ENCODE measurements at places on chromosomes 6 and 20.

DNA sequence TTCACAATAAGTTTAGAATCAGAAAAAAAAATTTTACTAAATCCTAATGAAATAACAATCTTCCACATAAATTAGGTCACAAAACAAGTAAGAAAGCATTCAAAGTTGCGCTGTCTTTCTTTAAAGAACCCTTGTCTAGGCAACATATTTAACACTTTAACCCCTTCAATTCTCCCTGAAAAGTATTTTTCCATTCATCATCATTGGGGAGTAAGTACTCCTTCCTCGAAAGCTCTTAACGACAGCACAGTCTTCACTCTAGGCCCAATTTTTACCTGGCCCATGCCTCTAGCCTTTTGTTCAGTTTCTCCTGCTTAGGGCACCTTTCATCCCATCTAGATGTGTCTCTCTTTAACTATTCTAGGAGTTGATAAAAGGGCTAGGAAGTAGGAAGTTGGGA is 2.6 kb downstream of the TSPYL1 start:
- DNase-seq: no peak

DNA sequence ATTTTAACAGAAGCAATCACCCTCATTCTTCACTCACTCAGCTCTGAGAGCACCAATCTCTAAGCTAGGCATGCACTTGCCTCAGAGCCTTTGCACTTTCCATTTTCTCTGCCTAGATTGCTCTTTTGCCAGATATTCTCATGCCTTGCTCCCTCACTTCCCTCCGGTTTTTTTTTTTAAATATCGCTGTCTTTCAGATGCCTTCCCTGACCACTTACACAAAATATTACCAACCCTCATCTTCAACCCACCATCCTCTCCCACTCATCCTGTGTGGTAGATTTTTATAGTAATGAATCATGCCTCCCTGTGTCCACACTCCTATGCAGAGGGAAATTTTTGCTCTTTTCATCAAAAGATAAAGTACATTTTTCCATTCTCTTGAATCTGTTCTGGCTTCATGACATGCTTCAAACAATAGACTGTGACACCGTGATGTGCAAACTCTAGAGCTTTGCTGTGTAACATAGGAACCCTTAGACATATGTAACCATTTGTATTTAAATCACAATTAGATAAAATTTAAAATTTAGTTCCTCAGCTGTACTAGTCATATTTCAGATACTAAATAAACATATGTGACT is 437.1 kb downstream of the UTRN start:
- DNase-seq: no peak

DNA sequence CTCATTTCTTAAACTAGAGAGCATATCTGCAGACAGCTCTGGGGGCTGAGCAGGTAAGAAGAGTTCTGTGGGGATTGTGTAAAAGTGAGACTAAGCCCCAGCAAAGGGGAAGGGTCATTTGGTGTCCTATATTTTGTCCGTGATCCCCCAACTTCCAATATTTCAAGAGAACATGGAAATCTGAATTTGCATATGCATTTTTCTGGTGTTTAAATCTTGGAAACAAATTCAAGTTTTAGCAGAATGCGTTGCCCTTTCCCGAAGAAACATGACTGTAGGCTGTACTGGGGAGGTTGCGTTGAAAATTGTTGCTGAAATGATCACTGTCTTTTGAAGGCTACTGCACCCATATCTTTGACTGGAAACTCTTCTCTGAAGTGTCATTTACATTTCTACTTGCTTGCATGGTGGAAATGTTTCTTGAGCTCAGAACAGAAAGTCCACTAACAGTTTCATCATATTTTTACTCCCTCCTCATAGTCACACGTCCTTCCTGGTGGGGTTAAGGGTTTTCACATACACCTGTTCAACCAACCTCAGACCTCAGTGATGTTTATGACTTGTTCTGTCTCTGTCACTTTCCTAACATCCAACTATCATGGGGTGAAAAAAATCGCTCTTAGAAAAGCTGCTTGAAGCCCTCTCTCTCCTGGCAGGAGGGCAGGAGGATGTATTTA is 140.3 kb downstream of the BCAS1 start:
- DNase-seq: peak; percentile 28

- DNase-seq: peak; percentile 77
Observed at GRCh38 chr20:5127204-5127858, 523 bp downstream of the CDS2 start.

- no peak for DNase-seq
Observed at GRCh38 chr20:17849901-17850683, 118.5 kb downstream of the SNX5 start.

DNA sequence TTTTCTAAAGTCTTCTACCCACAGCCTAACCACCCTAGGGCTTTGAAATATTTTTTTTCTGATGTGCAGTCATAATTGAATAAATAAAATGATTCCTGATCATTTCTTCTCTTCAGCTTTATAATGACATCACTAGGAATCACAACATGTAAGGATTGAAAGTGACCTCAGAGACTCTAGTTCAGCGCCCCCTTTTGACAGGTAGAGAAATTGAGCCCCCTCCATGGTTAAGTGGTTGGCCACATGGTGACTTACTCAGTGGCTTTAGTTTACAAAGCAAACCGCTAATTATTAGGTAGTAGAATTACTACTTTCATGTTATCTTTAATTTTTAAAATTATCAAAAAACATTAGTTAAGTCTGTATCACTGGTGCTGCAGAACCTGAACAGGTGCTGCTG is 13.3 kb upstream of the SLC2A12 start:
- DNase-seq: peak; percentile 26

DNA sequence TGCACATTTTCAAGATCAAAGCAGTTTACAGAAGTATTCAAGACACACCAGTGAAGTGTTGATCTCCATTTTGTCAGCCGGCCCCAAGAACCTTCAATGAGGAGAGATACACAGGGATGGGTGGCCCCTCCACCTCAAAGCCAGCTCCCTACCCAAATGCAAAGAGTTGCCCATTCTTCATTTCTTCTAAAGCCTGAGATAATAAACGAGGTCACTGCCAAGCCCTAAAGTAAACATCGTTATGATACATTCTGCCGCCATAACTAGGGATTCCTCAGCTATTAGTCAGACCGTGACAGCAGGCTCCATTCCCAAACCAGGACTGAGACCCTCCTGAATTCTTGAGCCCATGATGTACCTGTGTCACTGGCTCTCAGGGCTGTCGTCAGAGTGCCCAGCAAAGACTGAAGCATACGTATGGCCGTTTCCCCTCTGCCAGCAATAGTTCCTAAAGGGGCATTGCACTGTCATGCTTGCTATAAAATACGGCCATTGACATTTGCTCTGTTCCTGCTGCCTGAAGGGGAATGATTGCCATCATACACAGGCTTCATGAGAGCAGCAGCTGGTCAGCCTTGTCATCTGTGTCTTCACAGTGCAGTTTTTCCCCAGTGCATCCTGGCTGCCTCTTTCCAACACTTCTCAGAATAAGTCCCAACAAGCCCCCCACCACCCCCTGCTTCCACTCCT is 41.7 kb downstream of the ISM1 start:
- DNase-seq: no peak

- DNase-seq: no peak
Observed at GRCh38 chr6:113870917-113871316, 13.8 kb downstream of the MARCKS start.

- no peak for DNase-seq
Observed at GRCh38 chr6:23524548-23524947, 601.5 kb upstream of the NRSN1 start.

GRCh38 chr20:3744037-3744436 is 11.6 kb downstream of the HSPA12B start:
- DNase-seq: no peak

GRCh38 chr20:47606983-47607613 is 105.4 kb downstream of the NCOA3 start:
- peak; percentile 62 for DNase-seq

DNA sequence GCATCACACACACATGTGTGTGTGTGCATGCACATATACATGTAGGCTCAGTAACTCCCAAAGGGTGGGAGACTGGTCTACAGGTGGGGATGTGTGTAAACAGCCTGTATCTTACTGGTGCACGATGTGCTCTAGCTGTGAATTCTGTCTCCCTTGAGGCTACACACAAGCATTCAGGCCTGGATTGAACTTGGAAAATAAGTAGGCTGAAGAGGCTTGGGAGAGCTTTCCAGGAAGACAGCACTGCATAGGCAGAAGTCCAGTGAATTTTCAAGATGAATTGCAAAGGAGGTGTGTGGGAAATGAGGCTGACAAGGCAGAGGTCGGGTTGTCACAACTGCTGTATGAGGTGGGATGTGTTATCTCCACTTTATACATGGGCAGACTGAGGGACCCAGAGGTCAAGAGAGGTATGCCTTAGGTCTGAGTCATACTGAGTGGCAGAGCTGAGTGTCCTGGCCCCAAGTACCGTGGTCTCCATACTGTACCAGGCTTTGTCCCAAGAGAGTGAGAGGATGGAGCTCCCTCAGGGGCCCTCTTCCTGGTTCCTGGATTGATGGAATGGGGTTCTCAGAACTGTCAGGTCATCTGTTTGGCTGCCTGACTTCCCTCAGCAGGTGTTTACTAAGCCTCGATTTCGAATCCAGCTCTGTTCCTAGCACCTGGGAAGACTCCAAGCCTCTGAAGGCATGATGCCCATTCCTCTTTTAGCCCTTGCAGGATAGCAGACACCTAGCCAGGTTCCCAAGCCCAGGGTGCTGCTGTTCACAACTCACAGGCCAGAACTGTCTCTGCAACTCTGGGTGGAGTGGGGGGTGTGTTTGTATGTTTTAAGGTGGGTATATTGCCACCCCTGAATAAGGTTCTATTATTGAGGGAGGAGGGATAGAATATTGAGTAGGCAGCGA is 14.4 kb downstream of the SNPH start:
- no peak for DNase-seq

GRCh38 chr6:74879976-74880375 is 325.9 kb downstream of the COL12A1 start:
- DNase-seq: no peak

GRCh38 chr6:25942561-25943147 is 12.2 kb upstream of the SLC17A2 start:
- DNase-seq: peak; percentile 46

- no peak for DNase-seq
Observed at GRCh38 chr20:10433014-10433622, 904 bp downstream of the MKKS start.
